Inflammatory macrophage (primary cell): ENCODE measurements at places on chromosomes 4 and X.

GRCh38 chrX:119410854-119411253 lies 11.7 kb downstream of the SLC25A43 start:
- no peak for DNase-seq

GRCh38 chr4:120105472-120105871 lies 38.8 kb upstream of the MAD2L1 start:
- no peak for DNase-seq

DNA sequence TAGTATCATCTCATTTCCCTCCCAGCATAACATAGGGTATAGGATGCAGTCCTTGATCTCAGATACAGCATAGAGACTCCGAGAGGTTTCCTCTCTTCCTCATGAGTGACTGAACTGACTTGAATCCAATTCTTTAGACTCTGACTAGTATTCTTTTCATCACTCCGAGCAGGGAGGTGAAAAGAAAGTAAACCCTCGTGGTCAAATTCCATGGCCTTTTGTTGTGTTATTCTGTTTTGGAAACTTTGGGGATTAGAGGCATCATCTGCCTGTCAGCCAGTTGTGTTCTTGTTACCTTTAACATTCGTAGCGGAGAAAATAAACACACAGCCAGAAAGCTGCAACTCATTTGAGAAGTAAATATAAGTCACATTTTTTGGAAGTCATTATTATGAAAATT lies 206.6 kb downstream of the ARHGAP10 start:
- no peak for DNase-seq

- DNase-seq: peak; percentile 55
These were observed 25.7 kb upstream of the MND1 start for GRCh38 chr4:153318696-153319320.

DNA sequence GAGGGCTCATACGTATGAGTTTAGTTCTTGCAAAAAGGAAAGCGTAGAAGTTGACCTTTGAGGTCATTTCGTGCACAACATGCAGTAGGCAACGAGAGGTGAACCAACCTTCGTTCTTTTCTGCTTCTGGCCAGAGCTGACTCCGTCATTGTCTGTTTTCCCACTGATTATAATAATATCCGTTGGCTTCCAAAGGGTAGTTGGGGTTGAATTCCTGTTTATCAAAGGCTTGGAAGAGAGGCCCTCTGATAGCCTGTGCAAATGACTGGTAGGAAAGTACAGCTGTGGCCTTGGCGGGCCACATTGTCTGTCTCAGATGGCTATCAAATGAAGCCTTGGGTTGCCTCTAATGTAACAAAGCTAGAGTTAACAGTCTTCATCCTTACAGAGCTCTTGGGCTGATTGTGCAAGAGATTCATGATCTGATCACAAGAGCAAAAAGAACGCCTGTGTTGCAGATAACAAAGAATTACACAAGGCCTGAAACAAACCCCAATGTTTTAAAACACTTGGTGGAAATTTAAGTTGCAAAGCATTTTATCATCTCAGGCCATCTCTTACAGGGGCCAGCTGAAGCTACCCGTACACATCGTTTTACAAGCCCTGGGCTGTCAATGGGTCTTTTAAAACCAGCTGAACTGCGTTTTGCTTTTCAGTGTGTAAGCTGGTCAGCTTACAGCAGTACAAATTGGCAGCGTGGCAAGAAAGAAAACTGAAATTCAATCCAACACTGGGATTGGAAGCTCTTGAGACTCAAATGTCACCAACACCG lies 46.1 kb upstream of the FAM9C start:
- DNase-seq: peak; percentile 79

DNA sequence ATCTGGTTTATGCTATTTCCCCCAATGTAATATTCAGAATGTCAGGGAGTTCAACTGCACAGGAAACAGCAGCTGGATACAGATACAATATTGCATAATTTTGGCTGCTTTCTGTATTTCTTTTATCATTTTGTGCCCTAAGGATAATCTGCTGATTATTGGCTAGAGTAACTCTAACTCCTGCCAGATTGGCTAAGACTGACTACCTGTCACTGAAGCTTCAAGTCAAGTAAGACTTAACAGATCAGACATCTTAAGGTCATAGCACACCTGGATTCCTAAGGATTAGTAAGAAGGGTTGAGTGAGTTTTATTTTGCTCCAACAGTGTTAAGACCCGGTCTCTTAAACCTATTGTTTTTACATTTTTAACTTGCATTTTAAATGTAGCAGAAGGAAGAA lies 136.8 kb downstream of the KLF8 start:
- DNase-seq: no peak

- DNase-seq: no peak
These were observed 6.0 kb downstream of the SAT1 start for GRCh38 chrX:23788946-23789345.

- DNase-seq: no peak
These were observed 654 bp upstream of the DDIT4L start for GRCh38 chr4:100190643-100191600.

GRCh38 chr4:127012549-127012948 lies 620.2 kb upstream of the INTU start:
- no peak for DNase-seq

- no peak for DNase-seq
These were observed 6.5 kb upstream of the TSPAN5 start for GRCh38 chr4:98664959-98665358.

GRCh38 chrX:110201799-110202198 lies 116.1 kb downstream of the AMMECR1 start:
- DNase-seq: no peak

DNA sequence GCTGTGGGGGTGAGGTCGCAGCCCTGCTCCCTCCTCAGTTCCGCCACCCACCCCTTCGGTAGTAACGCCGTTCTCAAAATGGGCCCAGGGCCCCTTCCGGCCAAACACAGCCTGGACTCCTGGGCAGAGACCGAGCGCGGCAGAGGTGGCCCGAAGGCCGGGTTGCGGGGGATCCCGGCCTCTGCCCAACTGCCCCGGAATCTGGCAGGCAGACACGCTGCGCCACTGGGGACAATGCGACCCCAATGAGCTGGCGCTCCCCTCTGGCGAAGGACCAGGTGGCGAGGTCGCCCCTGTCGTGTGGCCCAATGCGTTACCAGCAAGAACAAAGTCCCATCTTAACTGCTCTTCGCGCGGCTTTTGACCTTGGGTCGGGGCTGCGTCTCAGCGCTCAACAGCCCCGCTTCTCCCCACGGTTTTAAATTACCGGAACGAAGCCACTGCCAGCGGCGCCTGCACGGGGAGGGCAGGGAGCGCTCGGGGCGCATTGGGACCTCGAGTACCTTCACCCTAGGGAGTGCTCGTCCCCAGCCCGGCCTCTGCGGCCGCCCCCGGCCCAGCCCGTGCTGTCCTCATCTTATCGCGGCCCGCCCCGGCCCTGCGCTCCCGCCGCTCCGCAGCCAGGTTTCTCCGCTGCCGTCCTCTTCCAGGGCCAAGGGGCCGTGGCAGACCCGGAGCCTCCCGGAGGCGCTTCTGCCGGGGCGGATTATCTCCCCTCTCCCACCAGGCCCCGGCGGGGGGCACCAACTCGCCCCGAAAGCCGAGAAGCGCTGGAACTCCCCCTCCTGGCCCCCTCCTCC lies 22.2 kb upstream of the HMX1 start:
- no peak for DNase-seq

DNA sequence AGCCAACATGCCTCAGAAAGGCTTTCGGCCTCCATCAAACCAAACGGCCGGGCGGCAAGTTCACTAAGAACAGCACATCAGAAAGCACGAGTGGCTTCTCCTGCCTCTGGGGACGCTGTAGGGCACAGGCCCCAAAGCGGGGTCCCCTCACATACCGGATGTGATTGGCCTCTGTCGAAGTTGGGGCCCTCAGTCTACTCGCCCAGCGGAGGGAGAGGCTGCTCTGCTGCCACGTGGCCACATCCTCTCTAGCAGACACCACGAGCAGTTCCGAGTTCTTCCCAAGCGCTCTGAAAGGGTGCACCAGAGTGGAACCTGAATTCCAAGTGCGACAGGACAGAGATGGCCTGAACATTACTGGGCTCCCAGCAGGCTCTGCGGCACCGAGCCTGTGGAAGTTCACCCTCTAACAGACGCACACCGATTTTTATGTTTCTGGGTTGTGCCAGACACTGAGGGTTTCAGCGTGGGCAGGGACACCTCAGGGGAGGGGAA lies 21.1 kb downstream of the NOP14 start:
- DNase-seq: no peak

- DNase-seq: no peak
These were observed 111.0 kb downstream of the DHX15 start for GRCh38 chr4:24473309-24473721.

DNA sequence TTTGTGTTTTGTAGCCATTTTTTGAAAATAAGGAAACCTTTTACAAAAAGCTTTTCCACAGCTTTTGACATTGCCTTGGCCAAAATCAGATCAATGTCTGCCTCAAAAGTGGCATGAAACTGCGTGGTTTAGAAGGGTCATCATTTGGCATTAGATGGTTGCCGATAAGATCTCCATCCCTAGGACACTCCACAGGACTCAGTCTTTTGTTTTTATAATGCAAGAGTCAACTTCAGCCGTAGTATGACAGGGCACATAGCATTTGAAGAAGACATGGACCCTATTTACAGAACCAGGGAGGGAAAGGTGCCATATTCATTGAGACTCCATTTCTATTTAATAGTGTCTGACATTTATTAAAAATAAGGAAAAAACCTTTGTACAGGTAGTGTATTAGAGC lies 1.3 kb downstream of the RTL8A start:
- no peak for DNase-seq

DNA sequence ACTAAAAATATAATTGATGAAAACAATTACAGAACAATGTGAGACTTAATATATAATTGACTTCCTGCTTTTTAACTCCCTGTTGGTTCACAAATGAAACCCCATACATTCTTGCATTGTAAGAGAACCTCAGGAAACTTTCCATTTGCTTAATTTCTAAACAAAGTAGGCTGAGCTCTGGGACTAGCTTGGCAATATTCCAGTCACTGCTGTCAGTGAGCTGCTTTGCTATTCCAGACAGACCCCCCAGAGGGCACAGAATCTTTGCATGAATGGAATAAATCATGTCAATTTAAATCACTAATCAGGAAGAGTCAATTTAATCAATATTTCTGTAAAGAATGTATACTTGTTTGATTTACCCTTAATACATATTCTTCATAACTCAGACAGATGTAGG lies 110.6 kb downstream of the NEXMIF start:
- no peak for DNase-seq

DNA sequence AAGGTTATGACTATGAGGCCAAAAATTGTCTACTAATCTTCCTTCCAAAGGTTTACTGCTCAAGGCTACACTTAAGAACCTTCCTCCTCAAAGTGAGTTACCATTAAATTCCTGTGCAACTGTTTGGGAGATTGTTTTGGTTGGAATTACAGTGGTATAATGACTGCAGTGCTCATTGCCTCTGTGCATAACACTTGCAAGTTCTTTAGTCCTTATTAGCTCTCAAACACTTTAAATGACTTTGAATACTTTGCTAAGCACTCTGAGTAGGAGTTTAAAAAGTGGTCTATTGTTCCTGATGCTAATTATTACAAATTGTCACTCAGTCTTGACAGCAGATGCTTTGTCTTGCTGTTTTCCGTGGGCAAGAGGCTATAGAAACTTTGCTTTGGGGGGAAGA lies 422.8 kb upstream of the PABPC4L start:
- no peak for DNase-seq

GRCh38 chr4:99552872-99553271 lies 11.0 kb downstream of the TRMT10A start:
- no peak for DNase-seq

- DNase-seq: no peak
These were observed 537.3 kb upstream of the FTHL17 start for GRCh38 chrX:31609130-31609529.

DNA sequence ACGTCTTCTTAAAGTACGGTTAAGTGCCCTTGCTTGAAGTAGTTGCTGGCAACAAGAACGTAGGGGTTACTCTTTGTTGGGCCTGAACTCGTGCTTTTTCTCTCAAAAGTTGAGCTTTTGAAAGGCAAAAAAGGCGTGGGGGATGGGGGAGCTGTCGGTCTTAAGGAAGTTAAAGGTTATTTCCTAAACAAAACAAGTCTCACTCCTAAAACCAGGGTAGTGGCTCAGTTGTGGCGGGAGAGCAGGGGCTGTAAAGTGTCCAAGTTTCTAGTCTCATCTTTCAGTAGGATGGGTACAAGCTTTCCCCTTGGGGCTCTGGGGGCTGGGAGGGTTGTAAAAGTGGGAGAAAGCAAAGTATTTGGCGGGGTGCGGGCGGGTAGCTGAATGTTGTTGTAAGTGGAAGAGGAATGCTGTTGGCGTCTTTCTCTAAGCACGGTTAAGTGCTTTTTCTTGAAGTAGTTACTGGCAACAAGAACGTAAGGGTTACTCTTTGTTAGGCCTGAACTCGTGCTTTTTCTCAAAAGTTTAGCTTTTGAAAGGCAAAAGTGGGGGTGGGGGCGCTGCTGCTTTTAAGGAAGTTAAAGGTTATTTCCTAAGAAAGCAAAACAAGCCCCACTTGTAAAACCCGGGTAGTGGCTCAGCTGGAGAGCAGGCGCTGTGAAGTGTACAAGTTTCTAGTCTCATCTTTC lies 904 bp upstream of the WDR1 start:
- peak; percentile 77 for DNase-seq

- no peak for DNase-seq
These were observed 141.1 kb downstream of the QDPR start for GRCh38 chr4:17370818-17371217.

GRCh38 chr4:147570616-147571015 lies 46.6 kb upstream of the TMEM184C start:
- DNase-seq: no peak

DNA sequence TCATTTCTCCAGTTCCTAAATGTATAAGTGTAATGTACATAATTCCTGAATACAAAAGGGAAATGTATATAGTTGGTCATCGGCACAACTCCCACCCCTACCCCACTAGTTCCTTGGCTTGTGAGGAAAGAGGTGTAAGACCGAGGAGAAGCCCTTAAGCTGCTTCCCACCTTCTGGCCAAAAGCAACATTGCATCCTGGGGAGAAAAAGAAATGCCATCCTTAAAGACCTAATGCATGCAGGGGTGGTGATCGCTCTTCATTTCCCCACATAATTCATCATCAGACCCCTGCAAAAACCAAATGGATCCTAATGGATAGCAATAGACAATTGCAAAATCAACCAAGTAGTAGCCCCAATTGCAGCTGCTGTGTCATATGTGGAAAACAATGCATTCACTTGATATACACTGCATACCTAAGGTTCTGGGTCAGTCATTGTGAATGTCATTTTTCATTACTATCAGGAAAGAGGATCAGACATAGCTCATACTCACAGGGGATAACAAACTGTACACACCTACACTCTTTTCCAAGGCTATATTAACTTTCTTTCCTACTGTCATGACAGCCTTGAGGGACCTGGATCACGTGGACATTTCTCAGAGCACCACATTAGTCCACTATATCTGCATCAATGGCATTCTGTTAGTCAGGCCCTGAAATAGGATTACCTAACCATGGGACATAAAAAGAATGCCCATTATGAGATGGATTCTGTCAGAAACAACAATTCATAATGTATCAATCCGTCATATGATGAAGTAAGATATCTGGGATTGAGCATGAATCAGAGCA lies 31.7 kb upstream of the NFXL1 start:
- DNase-seq: no peak

DNA sequence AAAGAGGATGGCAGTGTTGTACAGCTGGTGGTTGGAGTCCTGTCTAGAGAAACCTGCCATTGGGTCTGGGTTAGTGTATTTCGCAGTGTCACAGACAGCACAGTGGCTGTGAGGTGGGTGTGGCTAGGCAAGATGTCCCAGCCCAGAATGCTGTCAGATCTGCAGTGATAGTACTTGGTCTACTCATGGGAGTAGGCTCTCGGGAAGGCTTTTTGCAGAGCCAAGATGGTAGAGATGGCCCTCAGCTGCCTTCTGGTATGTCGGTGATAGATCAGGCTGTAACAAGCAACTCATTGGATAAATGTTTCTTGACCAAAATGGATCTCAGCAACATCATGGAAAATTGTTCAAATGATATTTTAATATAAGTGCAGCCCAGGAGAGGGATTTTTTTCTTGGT lies 84.3 kb upstream of the WDR1 start:
- DNase-seq: no peak
